ENCODE measurements at places on chromosomes 2 and 18. TPM values are rescaled to one million over a fixed set of nuclear protein-coding genes. Genes with fewer than 3 reads are reported as not detected.

DNA sequence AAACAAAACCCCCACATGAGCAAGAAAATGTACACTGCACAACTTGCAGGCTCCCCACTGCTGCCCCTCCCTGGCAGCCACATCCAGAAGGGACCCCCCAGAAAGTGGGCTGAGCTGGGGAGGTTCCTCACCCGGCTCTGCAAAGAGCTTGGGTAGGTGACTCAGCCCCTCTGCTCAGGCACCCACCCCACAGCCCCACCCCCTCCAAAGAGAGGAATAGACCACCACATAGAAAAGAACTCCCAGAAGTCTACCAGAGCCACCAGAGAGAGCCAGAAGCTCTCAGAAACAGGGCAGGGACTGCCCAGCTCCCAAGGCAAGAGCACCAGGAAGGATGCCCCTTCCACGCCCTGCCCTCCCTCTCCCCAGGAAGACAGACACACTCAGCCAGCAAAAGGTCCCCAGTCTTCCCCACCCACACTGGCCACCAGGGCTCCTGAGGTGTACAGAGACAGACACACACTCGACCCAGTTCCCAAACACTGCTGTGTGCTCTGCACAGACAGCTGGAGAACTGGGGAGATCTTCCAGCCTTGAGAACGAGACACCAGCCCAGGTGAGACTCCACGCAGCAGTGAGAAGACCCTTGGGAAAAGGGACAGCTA is 28.2 kb downstream of the BIN1 start:
- DNase-seq, result no peak

DNA sequence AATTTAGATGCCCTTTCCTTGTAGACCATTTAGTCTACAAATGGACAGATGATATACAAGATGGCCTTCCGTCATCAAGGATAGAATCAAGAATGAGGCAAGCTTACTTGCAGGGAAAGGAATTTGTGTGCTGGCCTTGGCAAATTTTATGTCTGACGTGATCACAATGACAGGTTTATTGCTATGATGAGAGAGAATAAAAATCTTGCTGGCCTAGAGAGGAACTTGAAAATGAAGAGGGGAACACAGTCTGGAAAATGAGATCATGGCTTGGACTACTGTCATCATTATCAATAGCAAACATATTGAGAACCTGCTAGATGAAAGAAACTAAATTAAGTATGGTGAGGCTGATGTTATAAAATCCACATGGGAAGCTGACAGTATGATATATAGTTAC is 66.0 kb downstream of the CSRNP3 start:
- no peak for DNase-seq

DNA sequence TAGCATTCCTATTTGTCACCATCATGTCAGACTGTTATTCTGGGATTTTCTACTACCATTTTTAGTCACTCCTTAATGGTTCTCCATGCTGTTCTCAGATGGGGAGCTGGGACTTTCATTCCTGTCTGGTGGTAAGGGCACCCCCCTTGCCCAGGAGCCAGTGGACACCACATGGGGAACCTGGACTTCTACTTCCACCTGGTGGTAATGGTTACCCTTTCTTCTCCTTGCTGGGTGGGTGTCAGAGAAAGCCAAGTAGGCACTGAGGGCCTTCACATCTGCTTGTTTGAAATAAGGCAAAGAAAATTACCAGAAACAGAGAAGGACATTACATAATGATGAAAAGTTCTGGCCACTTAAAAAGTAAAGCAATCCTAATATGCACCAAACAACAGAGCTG is 239.8 kb downstream of the FHOD3 start:
- DNase-seq, result no peak

Gene CIDEA
- total RNA-seq, result not detected

Gene C2orf66
- 0.16 TPM for total RNA-seq

DNA sequence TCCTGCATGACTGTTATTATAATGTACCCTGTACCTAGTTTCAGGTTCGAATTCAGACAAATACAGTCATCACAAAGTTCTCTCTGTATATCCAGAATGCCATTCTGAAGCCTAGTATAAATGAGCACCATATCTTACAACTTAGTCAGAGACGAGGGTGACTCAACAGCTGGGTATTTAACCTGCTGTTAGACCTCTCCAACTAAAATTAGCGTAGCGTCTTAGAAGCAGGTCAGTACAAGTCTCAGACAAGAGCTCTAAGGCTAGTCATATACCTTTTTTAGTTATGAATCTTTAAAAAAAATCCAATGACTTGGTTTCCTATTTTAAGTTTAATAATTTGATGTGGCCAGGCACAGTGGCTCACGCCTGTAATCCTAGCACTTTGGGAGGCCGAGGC is 74.1 kb downstream of the CABYR start:
- no peak for DNase-seq

Gene SPATA3
- total RNA-seq, result not detected

DNA sequence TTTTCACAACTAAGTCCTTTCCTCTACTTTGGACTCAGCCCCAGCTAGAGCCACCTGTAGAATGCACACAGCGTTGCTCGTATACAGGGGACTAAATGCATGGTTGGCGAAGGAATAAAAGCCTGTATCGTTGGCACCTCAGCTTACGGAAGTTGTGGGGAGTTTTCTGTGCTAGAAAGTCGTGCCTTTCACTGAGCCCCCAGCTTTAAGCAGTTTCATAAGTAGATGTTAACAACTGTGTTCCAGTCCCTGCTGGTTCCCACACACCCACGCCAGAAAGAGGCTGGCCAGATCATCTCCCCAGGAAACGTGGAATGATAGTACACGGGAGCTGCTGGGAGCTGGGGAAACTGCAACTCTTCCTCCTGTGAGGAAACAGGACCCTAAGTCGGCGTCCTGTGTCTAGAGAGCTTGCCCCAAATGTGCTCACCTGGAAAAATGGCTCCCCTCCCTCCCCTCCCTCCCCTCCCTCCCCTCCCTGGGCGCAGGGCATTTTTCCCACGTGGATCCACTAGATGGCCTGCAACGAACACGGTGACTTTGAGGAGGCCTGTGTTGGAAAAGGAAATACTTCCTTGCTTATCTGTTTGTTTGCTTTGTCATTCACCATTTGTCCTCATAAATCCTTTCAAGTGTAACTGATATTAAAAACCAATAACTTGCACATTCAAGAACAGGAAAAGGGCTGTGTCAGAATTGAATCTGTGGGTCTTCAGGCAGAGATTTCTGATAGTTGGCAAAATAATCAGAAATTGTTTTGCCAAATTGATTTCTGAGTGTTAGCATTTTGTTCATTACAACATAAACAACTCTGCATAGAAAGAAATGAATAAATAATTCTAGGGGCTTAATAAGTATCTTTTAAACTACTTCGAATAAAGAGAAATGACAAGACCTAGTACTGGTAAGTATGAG is 43.9 kb upstream of the RFX8 start:
- no peak for DNase-seq

GRCh38 chr2:234366891-234367290 is 130.0 kb downstream of the ARL4C start:
- DNase-seq, result peak; percentile 62

Gene LIMS4
- total RNA-seq, result 2.0 TPM

GRCh38 chr2:15693926-15694588 is 102.4 kb downstream of the DDX1 start:
- no peak for DNase-seq

Gene TXNL4A
- 106 TPM for total RNA-seq

- no peak for DNase-seq
Observed at GRCh38 chr2:71945603-71945959, 202.1 kb downstream of the CYP26B1 start.

Gene HOXD13
- not detected for total RNA-seq

GRCh38 chr2:4868466-4868865 is 823.7 kb upstream of the SOX11 start:
- no peak for DNase-seq

GRCh38 chr2:238785528-238785860 is 62.4 kb upstream of the TWIST2 start:
- DNase-seq, result no peak

DNA sequence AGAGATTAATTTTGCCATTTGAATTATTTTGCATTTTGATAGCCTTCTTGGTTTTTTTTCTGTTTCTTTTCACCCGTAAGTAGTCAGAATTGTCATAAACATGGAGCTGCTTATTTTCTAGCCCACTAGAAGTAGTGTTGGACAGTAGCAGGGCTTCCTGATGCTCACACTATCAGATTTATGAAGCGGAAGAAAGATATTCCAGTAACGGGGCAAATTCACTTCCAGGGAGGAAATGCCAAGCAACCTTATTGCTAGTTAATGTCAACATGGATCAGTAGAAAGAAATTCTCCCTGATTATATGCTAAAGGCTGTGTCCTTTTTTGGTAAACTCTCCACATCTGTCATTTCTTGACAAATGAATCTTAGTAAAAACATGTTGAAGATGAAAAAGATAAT is 19.2 kb upstream of the ADAM23 start:
- DNase-seq, result no peak

GRCh38 chr2:218806346-218806978 is 24.5 kb downstream of the CYP27A1 start:
- DNase-seq, result peak; percentile 88

- no peak for DNase-seq
Observed at GRCh38 chr2:211901226-211901846, 637.3 kb downstream of the ERBB4 start.

- DNase-seq, result no peak
Observed at GRCh38 chr18:76307293-76307690, 187.8 kb downstream of the ZNF516 start.

- DNase-seq, result no peak
Observed at GRCh38 chr2:38708900-38709566, 42.1 kb downstream of the SRSF7 start.

GRCh38 chr2:197992482-197993133 is 188.2 kb downstream of the PLCL1 start:
- no peak for DNase-seq

GRCh38 chr2:147663962-147664361 is 180.9 kb upstream of the ACVR2A start:
- no peak for DNase-seq

- no peak for DNase-seq
Observed at GRCh38 chr2:43221124-43221762, 5.2 kb downstream of the ZFP36L2 start.

DNA sequence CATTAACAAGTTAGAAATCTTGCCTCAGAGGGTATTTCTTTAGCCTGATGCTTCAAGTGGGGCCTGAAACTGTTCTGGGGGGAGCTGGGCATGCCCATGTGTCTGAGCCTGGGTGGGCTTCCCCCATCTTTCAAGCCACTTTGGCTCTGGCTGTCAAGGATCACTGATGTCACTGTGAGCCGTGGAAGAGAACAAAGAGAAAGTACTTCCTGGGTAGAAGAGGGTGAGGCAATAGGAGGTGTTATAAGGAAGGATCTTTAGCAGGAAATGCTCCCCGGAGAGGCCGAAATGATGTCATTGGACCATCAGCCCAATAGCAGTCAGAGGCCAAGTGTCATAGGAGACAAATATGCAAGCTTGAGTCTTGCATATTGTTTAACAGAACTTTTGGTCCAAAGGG is 228.4 kb upstream of the MEX3C start:
- no peak for DNase-seq

- DNase-seq, result no peak
Observed at GRCh38 chr2:142693171-142693950, 184.1 kb upstream of the KYNU start.

Gene TM4SF20
- not detected for total RNA-seq

Gene IL36A
- total RNA-seq, result not detected

GRCh38 chr2:1730015-1730927 is 14.0 kb downstream of the PXDN start:
- DNase-seq, result no peak

GRCh38 chr2:3313781-3314375 is 63.7 kb downstream of the EIPR1 start:
- DNase-seq, result peak; percentile 68

- no peak for DNase-seq
Observed at GRCh38 chr2:43776324-43776723, 2.5 kb downstream of the DYNC2LI1 start.

- no peak for DNase-seq
Observed at GRCh38 chr18:76232779-76233178, 262.3 kb downstream of the ZNF516 start.

DNA sequence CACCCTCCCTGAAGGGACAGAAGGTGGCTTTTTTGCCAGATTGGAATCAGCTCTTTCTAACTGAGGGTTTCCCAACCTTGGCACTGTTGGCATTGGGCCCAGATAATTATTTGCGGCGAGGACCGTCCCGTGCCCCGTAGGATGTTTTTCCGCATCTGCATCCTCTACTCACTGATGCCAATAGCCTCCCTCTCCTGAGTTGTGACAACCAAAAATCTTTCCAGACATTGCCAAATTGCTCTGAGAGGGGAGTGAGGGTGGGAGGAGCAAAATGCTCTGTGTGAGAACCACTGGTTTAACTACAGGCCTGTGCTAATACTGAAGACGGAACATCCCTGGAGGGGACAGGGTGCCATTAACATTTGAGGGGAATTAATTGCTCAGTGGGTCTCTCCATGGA is 33.6 kb upstream of the GLI2 start:
- DNase-seq, result no peak

DNA sequence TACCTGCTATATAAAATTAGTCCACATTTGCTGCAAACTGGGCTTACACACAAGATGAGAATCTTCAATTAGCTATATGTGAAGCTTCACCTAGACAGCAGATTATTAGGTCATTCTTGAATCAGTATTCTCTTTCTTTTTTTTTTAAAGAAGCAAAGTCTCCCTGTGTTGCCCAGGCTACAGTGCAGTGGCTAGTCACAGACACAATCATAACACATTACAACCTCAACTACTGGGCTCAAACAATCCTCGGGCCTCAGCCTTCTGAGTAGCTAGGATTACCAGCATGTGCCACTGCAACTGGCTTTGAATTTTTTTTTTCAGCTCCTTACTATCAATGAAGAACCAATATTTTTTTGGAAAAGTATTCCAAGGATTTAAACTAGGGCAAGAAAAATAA is 30.5 kb downstream of the OLA1 start:
- DNase-seq, result no peak

DNA sequence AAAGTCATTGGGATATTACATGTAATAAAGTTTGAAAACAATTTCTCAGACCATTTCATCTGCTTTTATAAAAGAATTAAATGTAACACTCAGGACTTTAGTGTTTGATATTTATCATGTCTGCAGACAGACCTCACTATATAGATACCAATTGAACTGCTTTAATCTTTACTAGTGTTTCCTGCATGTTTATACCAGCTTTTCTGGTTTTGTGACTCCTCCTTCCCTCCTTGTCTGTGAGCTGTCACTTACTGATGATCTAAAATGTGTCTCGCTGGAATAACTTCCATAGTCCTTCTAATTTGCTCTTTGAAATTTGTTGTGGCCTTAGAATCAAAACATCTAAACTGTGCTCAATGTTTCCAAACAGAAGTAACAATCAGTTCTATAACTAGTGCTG is 71.3 kb upstream of the TWSG1 start:
- no peak for DNase-seq

DNA sequence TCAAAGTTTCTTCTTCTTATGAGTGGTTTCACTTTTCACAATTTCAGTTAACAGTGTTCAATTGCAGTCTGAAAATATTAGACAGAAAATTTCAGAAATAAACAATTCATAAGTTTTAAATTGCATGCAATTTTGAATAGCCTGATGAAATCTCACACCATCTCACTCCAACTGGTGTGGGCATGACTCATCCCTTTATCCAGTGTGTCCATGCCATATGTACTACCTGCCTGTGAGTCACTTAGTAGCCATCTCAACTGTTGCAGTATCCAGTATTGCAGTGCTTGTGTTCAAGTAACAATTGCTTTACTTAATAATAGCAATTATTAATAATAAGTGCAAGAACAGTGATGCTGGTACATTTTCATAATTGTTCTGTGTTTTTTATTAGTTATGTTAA is 1202.5 kb downstream of the DSC3 start:
- no peak for DNase-seq

- DNase-seq, result no peak
Observed at GRCh38 chr2:73111073-73112025, 1.4 kb downstream of the RAB11FIP5 start.

Gene KLF7
- 41.8 TPM for total RNA-seq

Gene SERPINB12
- not detected for total RNA-seq

Gene RFTN2
- total RNA-seq, result 10.2 TPM

Gene WNT10A
- 0.47 TPM for total RNA-seq

Data from left lung (tissue), 14 donors.